ENCODE measurements at places on chromosomes 4 and X.

DNA sequence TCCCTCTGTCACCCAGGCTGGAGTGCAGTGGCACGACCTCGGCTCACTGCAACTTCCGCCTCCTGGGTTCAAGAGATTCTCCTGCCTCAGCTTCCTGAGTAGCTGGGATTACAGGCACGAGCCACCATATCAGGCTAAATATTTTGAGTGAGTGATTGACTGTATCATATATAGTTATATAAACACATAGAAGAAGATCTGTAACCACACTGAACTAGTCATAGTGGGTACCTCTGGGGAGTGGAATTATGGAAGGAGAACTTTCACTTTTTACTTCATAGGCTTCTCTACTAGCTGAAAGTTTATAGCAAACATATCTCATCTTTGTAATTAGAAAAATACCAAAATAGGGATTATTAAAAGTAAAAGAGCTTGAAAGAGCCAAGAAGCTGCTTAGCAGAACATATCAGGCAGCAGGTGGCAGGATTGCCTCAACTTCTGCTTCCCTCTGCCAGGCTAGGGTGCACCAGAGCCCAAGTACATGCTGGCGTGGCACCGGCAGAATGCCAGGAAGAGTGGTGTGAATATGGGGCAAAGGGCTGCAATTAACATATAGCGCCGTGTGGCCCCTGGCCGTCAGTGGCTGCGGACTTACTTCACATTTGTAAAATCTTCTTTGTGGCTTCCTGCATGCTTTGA lies 39.5 kb upstream of the CD40LG start:
- DNase-seq, result peak; percentile 0

- no peak for DNase-seq
These were observed 148.6 kb downstream of the EPHA5 start for GRCh38 chr4:65521666-65522065.

DNA sequence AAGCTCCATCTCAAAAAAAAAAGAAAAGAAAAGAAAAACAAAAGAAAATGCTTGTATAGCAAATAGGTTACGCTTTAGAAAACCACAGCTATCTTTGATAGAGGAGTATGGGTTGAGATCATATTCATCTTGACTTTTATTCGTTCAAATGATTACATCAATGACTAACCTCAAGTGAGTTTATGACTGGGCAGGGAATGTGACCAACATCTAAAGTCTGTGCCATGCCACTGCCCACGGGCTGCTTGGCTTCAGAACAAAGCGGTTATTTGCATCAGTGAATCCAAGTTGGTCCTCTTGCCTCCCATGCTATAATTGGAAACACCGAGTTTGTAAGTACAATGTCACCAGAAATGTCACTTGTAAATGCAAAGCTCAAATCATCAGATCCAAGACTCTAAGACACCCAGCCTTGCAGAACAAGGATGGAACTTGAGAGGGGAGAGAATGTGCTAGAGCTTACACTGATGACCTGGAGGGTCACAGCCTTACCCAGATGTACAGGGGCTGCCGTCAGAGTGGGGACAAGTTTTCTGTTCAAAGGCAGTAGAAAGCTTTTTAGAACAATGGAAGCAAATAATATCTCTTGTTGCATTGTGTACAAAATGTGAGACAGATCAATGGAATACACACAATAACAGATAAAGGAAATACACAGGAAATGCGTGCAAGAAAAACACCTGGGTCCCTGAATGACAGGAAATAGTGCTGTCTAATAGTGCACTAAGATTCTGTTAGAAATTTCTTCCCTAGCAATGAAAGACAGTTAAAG lies 8.4 kb upstream of the OPN1LW start:
- no peak for DNase-seq

GRCh38 chrX:118594697-118595420 lies 99.2 kb downstream of the DOCK11 start:
- DNase-seq, result no peak

GRCh38 chrX:101357166-101357795 lies 8.7 kb upstream of the TIMM8A start:
- DNase-seq, result no peak

DNA sequence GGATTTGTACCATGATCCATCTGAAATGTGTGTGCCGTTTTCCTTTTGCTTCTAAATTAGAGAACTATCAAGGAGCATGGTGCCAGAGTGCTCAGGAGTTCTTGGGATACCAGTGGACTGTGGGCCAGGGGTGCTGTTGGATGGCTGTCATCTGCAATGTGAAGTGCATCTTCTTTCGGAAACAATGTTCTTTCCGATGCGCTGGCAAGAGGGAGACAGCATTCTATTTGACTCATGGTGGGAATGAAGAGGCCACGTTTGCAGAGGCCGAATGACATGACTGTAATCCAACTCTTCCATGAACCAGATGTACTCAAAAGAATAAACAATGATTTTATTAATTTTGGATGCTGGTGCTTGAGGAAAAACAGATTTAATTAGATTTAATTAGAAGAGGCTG lies 45.5 kb downstream of the SORCS2 start:
- DNase-seq, result no peak

GRCh38 chrX:153582896-153583295 lies 16.0 kb downstream of the CCNQ start:
- no peak for DNase-seq

GRCh38 chr4:38030023-38030422 lies 69.8 kb downstream of the PTTG2 start:
- DNase-seq, result no peak

DNA sequence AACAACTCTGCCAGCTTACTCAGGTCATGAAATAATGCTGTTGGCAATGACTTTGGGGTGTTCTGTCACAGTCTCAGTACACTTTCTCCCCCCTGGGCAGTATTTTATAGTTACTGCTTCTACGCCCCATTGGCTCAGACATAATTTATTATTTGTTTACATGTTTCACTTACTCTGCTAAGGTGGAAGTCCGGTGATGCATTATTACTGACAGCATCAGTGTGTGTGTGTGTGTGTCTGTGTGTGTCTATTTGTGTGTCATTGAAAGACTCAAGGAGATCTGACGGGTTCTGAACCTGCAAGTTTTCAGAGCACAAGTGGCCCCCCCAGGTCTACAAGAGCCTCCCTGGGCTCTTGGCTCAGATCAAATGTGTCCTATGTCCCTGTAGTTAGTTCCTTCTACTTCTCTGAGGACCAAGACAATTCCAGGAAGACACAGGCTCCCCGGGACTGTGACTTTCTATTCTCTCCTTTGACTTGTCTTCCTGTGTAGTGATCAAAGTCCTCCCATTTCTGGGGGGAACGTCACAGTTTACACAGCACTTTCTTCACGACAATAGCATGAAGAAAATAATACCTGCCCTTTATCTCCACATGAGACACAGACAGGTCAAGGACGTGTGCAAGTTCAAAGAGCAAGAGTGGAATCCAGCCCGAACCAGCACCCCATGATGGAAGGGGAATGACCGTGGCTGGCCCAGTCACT lies 283.7 kb upstream of the GATB start:
- DNase-seq, result no peak

GRCh38 chr4:74758551-74759145 lies 35.7 kb downstream of the BTC start:
- no peak for DNase-seq

DNA sequence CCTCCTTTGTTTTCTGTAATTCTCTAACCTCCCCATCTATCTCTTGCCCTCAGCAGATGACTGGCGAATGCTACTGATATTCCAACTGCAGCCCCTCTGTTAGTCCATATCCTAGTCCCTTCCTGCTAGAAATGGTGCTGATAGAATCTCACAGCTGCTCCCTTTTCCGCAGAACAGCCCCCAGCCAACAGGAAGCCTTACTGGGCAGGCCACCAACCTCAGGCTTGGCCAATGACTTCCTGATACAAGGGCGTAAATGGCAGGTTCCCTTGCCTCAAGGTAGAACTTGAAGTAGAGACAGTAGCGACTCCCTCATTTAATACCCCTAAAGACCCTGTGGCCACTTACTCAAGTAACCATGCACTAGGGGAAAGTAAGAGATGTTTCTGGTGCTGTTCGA lies 26.7 kb upstream of the SLC2A9 start:
- no peak for DNase-seq

GRCh38 chrX:154594491-154594890 lies 9.6 kb downstream of the CTAG1A start:
- DNase-seq, result no peak

DNA sequence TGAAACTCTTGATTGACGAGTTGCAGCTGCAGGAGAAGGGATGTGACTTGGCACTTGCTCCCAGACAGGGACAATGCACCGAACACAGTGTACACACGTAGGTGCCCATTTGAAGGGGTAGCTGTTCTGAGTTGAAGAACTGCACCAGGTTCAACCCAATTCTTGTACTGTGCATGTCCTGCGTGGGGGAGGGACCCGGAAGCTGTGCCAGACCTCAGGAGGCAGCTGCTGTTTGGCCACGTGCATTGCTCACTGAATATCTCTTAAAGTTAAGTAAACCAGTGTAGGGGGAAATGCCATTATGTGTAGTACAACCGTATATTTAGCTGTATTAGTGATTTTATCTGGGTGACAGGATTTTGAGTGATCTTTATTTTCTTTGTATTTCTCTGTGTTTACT lies 12.0 kb upstream of the RBBP7 start:
- peak; percentile 33 for DNase-seq

DNA sequence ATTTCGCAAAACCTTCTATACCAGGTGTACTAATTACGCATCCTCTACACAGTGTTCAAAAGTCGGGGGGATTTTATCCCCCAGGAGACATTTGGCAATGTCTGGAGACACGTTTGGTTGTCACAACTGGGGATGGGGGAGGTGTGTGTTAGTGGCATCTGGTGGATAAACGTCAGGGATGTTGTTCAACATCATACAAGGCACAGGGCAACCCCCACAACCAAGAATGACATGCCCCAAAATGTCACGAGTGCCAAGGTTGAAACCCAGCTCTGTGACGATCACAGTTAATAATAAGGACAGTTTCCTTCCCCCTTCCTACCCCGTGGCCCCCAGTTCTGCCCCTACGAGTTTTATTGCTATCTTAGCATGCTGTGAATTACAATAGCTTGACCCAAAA lies 15.9 kb upstream of the SEL1L3 start:
- DNase-seq, result no peak

GRCh38 chrX:100615005-100615404 lies 21.6 kb downstream of the TSPAN6 start:
- peak; percentile 12 for DNase-seq

DNA sequence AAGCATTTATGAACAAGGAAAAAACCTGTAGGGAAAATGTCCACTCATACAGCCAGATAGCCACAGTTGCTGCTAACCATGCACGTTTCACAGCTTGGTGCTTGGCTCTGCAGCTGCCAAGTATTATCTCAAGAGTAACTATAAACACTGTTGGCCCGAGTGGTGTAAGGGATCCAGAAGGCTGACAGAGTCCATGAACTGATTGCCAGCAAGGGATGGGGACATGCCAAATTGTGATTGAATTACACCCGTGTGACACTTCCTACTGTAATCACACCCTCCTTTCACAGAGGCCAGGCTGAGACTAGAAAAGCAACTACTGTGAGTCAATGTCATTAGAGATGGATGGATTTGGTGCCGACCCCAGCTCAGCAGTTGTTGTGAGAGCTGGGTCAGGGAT lies 223.9 kb upstream of the ANKRD50 start:
- DNase-seq, result peak; percentile 61

GRCh38 chr4:10116569-10117358 lies at the start of gene WDR1:
TSS of gene WDR1 (minus strand) at chr4:10116799. CDS start at chr4:10116666, 133 bp downstream.
- DNase-seq, result peak; percentile 77

DNA sequence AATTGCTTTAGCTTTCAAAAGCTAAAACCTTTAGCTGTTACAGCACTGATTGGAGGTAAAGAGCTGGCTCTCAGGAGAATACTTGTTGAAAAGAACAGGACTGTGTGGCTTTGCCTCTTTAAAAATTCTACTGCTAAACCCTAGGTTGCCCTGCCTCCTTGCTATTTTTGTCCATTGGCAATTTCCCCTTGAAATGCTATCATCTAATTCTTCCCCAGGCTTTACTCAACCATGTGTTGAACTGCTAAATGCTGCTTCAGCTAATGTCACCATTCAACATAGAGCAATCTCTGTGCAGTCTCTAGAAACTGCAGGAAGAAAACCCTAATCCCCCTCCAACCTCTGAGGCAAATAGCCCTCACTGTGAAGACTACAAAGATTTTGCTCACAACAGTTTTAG lies 203.7 kb upstream of the ARX start:
- no peak for DNase-seq

- DNase-seq, result no peak
These were observed 466.7 kb downstream of the GASK1B start for GRCh38 chr4:157706155-157706554.

DNA sequence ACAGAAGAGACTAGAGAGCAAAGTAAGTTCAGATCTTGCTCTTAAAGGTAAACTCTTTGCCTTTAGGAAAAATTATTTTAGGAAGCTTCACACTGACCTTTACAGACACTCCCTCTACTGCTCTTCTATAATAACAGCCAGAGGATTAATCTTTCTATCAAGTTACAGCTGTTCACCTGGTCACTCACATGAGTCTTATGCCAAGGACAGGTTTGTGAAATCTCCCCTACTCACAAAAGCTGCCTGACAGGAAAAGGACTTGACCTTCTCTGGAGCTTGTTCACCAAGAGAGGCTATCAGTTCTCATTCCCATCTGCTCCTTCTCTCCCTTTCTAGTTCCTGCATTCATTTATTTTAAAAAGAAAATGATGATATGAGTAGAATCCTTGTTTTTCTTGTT lies 117.3 kb downstream of the C4orf51 start:
- no peak for DNase-seq

GRCh38 chrX:98299785-98300184 lies 1416.1 kb downstream of the RPA4 start:
- no peak for DNase-seq

- no peak for DNase-seq
These were observed 60.6 kb downstream of the MAOA start for GRCh38 chrX:43716696-43717095.

DNA sequence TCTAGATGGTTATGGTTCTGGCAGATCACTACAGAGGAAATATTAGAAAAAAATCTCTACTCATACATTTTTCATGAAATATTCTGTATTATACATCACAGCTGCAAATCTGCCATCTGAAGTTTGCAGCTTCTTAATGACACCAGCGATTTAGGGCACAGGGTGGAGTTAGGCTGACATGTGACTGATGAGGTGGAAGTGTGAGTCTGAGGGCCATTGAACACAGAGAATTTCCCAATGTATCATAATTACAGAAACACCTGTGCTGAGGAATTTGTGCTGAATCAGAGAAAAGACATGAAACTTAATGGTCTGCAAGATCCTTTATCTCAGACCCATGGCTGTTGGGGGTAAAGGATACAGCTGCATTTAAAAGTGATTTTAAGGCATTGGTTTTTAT lies 2025.6 kb upstream of the AGA start:
- DNase-seq, result no peak

DNA sequence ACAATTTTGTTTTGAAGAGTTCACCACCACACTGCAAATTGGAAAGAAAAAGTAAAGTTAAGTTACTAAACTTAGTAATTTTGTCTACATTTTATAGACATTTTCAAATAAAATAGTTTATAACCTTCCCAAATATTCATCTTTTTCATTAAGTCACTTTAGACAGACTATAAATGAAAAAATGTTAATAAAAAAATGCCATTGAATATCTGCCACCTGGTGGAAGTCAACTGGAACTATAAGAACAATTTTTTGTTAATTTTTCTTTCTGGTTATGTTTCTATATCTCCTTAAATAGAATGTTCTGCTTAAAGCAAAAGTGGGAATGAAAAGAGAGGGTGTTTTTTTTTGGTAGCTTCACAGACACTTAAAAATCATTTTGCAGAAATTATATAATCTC lies 534.4 kb upstream of the PCDH10 start:
- DNase-seq, result no peak

GRCh38 chr4:36590343-36590742 lies 308.9 kb downstream of the DTHD1 start:
- DNase-seq, result no peak

- no peak for DNase-seq
These were observed 93.4 kb upstream of the RAPGEF2 start for GRCh38 chr4:159009521-159009920.
